HT-29 (cell line): ENCODE measurements at places on chromosomes 2 and 18. TPM values are rescaled to one million over a fixed set of nuclear protein-coding genes. Genes with fewer than 3 reads are reported as not detected.
A peak's percentile ranks its signal among the peaks of the same experiment; 100 is the strongest.

- DNase-seq = peak; percentile 90
These were observed 19.6 kb upstream of the SERPINB11 start for GRCh38 chr18:63683152-63683551.

DNA sequence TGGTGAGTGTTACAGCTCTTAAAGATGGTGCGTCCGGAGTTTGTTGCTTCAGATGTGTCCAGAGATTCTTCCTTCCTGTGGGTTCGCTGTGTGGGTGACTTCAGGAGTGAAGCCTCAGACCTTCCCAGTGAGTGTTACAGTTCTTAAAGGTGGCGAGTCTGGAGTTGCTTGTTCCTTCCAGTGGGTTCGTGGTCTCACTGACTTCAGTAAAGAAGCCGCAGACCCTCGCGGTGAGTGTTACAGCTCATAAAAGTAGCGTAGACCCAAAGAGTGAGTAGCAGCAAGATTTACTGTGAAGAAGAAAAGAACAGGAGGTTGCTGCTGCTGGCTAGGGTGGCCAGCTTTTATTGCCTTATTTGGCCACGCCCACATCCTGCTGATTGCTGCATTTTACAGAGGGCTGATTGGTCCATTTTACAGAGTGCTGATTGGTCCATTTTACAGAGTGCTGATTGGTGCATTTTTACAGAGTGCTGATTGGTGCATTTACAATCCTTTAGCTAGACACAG lies 34.0 kb upstream of the SPTBN1 start:
- DNase-seq = no peak

DNA sequence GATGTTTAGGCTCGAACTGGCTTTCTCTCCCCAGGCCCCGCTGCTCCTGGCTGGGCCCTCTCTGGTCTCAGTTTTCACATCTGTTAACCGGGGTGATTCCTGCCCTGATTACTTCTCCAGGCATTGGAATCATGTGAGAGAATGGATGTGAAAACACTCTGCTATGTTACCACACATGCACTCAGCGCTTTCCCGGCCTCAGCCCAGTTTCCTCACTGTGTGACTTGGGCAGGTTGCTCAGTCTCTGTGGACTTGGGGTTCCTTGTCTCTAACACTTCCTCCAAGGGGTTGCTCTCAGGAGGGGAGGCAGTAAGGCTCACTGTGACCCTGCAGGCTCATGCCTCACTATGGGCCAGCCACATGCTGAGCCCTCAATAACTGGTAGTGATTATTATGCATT lies 230.4 kb upstream of the HS6ST1 start:
- no peak for DNase-seq

- DNase-seq = no peak
These were observed 394.7 kb downstream of the FBXO15 start for GRCh38 chr18:73752965-73753364.

GRCh38 chr2:61658841-61659780 lies 121.0 kb upstream of the XPO1 start:
- DNase-seq = peak; percentile 60

GRCh38 chr2:63034526-63034925 lies 16.1 kb upstream of the OTX1 start:
- DNase-seq = no peak

DNA sequence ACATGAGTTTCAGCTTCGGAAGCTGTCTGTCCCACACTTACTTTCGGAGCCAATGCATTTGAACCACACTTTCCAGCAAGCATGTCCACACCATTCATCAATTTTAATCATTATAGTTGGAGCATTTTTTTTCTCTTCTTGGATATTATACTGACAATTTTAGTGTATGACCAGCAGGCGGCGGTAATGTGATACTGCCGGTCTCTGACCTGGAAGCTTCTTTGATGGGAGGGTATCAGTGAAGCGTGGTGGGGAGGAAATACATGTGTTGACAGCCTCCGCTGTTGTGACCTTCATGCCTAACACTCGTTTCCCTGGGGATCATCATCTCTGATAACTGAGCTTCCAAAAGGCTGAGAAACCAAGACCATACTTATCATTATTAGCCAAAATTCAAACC lies 231.7 kb downstream of the GBX2 start:
- peak; percentile 48 for DNase-seq

- DNase-seq = no peak
These were observed 5.4 kb downstream of the IMMT start for GRCh38 chr2:86189782-86190416.

GRCh38 chr2:236177967-236178889 lies 10.0 kb upstream of the GBX2 start:
- DNase-seq = peak; percentile 66

DNA sequence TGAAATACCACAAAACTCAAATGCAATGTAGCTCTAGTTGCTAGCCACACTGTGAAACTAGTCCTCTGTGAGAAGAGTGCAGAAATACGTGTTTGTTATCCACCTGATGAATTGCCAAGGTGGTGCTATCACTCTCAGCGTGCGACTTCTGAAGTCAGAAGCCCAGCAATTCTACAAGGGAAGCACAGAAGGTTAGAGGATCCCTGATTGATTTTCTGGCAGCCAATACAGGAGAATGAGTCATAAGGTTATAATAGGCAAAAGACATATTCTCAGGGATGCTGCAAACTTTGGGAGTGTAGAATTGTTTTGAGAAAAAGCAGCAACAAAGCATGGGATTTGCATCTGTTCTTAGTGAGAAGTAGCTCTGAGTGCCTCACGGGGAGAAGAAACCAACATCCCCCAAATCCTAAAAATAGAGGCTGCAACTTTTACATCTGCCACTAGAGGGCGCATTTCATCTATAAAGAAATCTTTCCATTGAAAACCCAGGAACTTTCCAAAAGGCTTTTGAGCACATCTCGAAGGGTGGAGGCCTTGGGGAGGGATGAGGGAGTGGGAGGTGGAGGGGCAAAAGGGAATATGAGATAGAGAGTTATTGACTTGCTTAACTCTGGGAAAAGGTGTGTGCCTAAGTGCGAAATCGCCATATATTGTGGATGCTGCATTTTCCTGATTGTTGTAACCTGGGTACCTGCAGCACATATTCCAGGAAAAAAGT lies 78.0 kb downstream of the TMEM182 start:
- peak; percentile 75 for DNase-seq

DNA sequence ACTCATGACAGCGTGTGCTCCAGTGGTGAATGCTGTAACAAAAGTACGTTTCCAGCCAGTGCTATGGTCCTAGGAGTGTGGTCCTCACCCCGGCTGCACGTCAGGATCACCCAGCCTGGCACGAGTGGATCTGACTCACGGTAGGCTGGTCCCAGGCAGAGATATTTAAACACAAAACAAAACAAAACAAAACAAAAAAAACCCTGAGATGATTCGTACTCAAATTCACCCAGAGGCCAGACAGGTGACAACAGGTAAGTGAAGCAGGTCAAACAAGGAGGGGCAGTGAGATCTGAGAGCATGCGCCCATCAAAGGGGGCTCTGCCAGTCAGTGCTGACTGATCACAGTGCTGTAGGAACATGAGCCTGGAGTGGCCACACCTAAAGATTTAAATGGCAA lies 43.2 kb downstream of the C2orf76 start:
- DNase-seq = no peak

GRCh38 chr2:147348931-147349555 lies 495.8 kb upstream of the ACVR2A start:
- no peak for DNase-seq

DNA sequence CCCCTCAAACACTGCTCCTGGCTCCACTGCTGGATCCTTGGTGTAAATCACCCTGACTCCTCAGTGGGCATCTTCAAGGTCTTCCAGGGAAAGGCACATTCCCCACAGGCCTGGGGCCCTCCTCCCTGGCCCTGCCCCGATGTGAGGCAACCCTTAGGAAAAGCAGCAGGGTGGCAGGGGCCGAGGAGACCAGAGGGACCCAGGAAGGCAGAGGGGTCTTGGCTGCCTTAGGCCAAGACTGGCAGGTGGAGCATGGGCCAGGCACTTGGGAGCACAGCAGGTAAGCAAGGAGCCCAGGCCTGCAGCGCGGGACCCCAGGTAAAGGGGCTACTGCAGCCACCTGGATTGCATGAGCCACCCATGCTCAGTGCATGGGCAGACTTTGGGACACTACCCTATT lies 96.9 kb downstream of the GYPC start:
- DNase-seq = no peak

GRCh38 chr2:234476766-234477165 lies 20.1 kb downstream of the ARL4C start:
- no peak for DNase-seq

GRCh38 chr2:70676301-70677035 lies 91.5 kb downstream of the ADD2 start:
- no peak for DNase-seq

DNA sequence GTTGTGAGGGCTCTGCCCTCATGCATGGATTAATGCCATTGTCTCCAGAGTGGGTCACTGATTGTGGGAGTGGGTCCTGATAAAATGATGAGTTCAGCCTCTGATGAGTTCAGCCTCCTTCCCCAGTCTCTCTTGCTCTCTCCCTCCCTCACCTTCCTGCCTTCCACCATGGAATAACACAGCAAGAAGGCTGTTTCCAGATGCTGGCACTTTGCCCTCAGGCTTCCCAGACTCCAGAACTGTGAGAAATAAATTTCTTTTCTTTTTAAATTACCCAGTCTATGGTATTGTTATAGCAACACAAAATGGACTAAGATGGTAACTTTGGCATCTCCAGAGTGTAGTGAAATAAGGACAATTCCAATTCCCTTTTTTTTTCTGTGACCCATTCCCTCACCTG lies 47.1 kb upstream of the MAP4K3 start:
- DNase-seq = no peak

- no peak for DNase-seq
These were observed 355.1 kb upstream of the MYT1L start for GRCh38 chr2:2686222-2686621.

- no peak for DNase-seq
These were observed 104.4 kb upstream of the SLC35G4 start for GRCh38 chr18:11504962-11505361.

GRCh38 chr2:113915082-113915819 lies 25.4 kb downstream of the ACTR3 start:
- DNase-seq = no peak

- DNase-seq = peak; percentile 64
These were observed 874 bp downstream of the WDR43 start for GRCh38 chr2:28895189-28895893.

DNA sequence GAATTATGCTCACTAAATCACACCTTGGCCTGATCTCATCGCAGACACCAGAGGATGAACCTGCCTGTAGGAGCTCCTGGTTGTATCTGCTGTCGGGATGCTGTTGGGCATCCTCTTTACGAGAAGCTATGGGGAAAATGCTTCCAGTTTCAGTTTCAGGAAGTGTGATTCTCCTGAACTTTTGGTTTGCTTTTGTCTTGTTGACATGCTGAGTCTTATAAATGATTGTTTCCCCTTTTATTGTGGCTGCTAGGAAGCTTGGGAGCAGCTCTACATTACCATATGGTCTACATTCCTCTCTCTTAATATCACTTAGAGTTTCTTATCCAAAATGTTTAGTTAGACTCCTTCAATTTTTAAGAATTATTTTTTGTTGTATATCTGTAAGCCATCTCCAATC lies 227.5 kb downstream of the MTX2 start:
- DNase-seq = no peak

DNA sequence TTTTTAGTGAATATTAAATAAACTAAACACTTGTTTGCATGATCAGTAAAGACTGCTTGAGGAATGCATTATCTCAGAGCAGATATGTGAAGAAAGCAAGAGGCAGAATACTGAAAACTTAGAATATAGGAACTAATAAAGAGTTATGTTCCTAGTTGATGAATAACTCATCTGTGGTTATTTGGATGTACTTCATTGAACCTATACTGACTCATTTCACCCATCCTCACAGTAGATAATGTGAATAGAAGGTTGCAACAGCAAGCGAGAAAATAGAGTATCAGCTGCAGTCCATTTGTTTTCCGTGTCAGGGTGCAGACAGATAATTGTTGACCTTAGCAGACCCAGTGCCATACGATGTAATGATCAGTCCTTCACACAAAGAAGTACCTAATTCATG lies 945.7 kb upstream of the LRRTM1 start:
- no peak for DNase-seq

- DNase-seq = no peak
These were observed 21.1 kb downstream of the PCARE start for GRCh38 chr2:29053223-29053622.

DNA sequence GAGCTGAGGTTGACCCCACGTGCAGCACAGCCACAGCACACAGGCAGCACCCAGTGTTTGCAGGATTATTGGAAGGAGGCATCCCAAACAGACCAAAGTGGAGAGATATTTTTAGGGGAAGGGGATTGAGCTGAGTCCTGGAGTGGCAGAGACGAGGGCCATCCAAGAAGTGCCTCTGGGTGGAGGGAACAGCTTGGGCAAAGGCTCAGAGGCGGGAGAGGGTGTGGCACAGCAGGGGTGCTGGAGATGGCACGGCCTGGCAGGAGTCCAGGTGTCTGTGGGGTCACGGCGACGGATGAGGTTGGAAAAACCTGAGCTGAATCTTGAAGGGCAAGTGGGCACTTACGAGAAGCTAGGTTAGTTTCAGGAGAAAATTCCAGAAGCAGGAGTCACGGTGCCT lies 60.6 kb downstream of the INHBB start:
- DNase-seq = no peak

- DNase-seq = no peak
These were observed 164.3 kb upstream of the PIK3C3 start for GRCh38 chr18:41790687-41791086.

DNA sequence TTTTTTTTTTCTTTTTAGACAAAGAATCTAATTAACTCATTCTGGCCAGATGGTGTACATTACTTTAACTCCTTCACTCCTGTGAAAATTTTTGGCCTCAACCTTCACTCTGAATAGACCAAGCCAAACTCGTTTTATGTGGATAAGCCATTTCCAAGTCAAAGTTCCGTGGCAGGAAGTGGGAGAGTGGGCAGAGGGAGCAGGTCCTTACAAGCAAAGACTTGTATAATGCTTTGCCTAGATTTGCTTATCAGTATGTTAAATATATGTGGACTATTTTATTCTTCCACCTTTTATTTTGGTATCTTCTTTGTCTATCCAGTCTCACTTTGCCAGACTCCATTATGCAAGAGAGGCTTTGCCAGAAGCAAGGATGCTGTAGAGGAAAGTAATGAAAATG lies 178.1 kb upstream of the TNP1 start:
- no peak for DNase-seq

- no peak for DNase-seq
These were observed 230.7 kb downstream of the GBX2 start for GRCh38 chr2:235937526-235937925.

DNA sequence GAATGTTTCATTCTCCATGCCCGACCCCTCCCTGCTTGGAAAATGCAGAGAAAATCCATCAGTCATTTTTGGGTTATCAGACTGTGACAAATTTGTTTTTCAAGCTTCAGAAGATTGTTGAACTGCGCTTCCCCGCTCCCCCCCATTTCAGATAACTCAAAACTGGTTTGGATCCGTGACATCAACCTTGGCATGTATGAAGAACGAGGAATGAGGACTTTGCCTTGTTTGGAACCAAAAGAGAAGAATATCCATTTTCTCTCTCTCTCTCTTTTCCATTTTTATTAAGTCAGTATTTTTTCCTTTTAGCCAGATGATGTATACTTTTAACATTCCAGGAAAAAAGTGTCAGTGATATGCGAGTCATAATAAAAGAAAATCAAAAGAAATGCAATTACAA lies 171.6 kb downstream of the BCL2 start:
- DNase-seq = no peak

The ASPRV1 gene
- 1.1 and 2.1 TPM in 2 replicates for total RNA-seq

The AQP12B gene
- not detected in 2 replicates for total RNA-seq

The UCN gene
- total RNA-seq = 4.9 and 5.6 TPM in 2 replicates

The C2orf81 gene
- total RNA-seq = 3.2 and 3.9 TPM in 2 replicates

The KATNAL2 gene
- total RNA-seq = 0.23 TPM in 1 of 2 replicates, not detected in the other
